Activated T-cell treated with anti-CD3 and anti-CD28 coated beads, Interleukin-2, amount 50 U/mL, for 48 hours (primary cell): ENCODE measurements at places on chromosomes 5 and 9.

- no peak for DNase-seq
Observed at GRCh38 chr9:78316166-78316892, 19.4 kb downstream of the PSAT1 start.

DNA sequence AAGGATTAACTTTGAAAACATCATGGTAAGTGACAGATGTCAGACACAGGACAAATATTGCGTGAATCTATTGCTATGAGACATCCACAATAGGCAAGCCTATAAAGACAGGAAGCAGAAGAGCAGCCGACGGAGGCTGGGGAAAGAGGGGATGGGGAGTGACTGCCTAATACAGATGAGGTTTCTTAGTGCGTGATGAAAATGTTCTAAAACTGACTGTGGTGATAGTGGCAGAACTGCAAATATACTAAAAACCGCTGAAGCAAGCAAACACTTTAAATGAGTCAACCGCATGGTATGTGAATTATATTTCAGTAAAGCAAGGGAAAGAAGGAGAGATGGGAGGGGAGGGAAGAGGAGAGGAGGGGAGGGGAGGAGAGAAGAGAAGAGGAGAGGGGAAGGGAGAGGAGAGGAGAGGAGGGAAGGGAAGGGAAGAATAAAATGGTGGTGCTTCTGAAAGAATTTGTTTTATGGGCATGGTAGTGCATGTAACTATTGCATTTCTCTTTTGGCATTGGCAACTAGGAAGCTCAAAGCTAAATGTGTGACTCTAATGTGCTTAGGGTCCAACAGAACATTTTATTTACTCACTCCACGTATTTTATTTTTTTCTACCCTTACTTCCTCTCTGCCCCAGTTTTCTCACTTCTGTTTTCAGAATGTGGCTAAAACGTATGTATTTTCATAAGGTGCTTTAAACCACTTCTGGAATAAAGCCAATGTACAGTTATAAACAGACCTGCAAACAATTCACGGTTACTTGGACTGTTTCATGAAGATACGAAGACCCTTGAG is 21.3 kb downstream of the AKNA start:
- DNase-seq, result no peak

GRCh38 chr9:3809724-3810123 is 283.9 kb upstream of the RFX3 start:
- DNase-seq, result no peak

DNA sequence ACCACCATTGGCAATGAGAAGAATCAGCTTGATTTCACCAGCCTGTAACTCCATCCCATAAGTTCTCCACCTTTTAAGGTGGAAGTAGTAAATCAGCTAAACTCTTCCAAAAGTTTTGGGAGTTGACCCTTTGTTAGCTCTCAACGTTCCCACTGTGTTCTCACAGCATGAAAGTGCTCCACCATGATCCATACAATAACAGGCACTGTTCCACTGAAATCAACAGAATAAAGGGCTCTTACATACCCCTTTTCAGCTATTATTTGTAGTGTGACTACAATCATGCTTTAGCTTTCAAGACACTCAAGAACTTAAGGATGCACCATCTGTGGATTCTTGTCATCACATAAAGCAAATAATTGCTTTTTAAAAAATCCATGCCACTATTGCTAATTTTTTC is 81.6 kb downstream of the PPP2R2B start:
- DNase-seq, result no peak

- no peak for DNase-seq
Observed at GRCh38 chr9:121297389-121297788, 29.4 kb downstream of the GSN start.

DNA sequence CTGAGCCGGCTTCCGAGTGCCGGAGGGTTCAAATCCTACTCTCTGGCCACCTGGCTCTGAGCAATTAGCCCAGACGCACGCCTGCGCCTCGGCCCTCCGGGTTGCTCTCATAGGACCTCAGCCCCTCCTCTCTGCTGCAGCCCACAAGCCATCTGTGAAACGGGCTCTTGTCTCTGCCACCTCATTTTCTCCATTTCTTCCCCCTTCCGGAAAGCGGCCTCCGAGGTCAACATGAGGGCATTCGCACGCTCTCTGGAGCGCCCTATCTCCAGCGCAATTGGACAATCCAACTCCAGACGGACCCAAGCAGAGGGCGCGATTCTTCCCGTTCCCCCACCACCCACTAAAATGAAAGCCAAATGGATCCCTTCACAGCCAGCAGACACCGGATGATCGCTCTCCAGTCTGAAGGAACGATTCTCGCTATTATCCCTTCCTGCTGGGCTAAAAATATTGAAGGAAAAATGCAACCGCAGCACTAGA is 41.5 kb downstream of the VAV2 start:
- DNase-seq, result no peak

- DNase-seq, result no peak
Observed at GRCh38 chr5:38559428-38559827, 3.0 kb upstream of the LIFR start.

DNA sequence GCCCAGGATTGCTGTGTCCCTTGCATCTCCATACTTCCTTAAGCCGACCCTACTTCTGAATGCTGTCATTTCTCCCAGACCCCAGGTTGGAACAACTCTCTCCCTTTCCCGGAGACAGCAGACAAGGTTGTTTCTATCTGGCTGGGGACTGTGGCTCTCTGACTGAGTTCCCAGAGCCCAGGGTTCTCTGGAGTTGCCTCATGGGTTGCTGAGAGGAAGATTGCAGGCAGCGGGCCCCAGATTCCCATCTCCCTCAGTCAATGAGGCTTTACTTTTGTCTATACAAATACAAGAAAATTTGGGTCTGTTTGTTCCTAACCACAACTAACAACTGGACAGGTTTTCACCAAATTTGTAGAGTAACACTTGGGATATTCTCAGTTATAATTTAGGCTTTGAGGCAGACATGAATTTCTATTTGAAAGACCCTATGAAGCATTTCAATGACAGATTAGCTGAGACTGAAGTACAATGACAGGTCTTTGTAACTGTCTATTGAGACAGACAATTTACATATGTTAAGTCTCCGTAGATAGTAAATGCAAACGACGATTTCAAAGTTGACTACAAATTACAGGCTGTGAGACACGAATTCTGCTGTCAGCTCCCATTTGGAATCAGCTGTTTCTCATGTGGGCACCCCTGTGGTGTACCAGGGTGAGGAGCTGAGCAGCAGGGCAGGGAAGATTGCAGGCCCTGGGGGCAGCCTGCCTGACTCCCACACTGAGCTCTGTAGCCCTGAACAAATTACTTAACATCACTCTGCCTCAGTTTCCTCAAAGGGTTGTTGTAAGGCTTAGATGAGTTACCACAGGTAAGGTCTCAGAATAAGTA is 107.5 kb downstream of the ATP10B start:
- DNase-seq, result no peak

GRCh38 chr9:99820685-99821395 is 845 bp upstream of the NR4A3 start:
- peak; percentile 73 for DNase-seq

DNA sequence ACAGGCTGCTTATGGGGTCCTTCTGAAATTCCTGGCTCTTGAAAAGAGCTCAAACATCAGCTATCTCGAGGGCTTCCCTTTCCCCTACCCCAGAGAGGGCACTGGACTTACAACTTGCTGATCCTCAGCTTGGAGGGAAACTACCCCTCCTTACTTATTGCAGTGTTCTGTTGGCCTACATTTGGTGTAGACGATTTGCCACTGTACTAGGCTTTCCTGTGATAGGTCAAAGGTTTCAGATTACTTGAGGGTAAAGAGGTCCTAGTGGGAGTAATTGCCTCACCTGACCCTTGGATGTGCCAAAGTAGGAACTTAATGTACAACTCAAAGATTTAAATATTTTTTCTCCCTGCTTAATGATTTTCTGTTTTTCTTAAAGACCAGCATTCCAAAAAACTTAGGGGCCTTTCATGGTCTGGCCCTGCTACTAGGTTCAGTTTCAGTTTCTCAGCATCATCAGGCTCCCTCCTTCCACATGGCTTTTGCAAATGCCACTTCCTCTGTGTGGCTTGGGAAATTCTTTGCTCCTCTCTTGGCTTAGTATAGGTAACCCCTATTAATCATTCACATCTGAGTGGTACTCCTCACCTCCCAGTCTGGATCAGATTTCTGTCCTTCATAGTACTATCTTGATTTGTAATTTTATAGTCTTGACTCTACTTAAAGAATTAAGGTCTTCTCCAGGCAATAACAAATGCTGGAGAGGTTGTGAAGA is 32.4 kb downstream of the CYSTM1 start:
- no peak for DNase-seq

GRCh38 chr9:27421577-27421976 is 102.5 kb upstream of the IFNK start:
- DNase-seq, result no peak

GRCh38 chr5:116046261-116046660 is 14.0 kb downstream of the ARL14EPL start:
- DNase-seq, result no peak

GRCh38 chr9:35852267-35852815 is 17.9 kb downstream of the OR13J1 start:
- DNase-seq, result no peak

- DNase-seq, result no peak
Observed at GRCh38 chr5:37626266-37626665, 213.6 kb downstream of the GDNF start.

DNA sequence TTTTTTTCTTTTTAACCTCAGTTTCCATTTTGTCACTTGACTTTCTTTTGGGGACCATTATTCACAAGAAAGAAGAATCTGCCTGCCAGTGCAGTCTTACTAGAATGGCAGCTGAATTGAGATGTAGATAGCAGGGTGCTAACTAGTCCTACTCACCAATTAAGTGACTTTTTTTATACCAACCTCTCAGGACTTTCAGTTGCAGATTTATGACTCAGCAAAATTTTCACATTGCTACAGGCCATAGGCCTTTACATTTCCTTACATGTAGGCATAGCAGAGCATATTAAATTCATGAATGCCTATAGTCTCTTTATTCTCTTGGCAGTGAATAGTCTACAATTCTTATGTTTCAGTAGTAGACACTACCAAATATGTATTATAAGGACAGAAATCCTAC is 54.0 kb upstream of the FKTN start:
- no peak for DNase-seq

DNA sequence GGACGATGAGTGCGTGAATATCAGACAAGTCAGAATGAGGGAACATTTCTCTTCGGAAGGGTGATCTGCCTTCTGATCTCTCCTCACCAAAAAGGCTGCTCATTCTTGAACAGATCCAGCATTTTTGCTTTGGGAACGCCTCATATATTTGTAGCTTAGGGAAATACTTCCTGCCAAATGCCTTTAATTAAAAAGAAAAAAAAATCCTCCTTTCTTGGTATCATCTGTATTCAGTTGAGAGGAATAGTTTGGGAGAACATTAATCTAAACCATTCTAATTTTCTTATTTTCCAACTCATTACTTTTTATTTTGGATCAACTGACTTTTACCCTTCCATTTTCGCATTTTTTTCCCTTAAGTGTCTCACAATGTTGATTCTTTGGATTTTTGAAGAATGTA is 163.4 kb downstream of the SNX18 start:
- no peak for DNase-seq

DNA sequence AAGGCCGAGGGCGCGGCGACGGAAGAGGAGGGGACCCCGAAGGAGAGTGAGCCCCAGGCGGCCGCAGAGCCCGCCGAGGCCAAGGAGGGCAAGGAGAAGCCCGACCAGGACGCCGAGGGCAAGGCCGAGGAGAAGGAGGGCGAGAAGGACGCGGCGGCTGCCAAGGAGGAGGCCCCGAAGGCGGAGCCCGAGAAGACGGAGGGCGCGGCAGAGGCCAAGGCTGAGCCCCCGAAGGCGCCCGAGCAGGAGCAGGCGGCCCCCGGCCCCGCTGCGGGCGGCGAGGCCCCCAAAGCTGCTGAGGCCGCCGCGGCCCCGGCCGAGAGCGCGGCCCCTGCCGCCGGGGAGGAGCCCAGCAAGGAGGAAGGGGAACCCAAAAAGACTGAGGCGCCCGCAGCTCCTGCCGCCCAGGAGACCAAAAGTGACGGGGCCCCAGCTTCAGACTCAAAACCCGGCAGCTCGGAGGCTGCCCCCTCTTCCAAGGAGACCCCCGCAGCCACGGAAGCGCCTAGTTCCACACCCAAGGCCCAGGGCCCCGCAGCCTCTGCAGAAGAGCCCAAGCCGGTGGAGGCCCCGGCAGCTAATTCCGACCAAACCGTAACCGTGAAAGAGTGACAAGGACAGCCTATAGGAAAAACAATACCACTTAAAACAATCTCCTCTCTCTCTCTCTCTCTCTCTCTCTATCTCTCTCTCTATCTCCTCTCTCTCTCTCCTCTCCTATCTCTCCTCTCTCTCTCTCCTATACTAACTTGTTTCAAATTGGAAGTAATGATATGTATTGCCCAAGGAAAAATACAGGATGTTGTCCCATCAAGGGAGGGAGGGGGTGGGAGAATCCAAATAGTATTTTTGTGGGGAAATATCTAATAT is 58.1 kb downstream of the BASP1 start:
- no peak for DNase-seq

DNA sequence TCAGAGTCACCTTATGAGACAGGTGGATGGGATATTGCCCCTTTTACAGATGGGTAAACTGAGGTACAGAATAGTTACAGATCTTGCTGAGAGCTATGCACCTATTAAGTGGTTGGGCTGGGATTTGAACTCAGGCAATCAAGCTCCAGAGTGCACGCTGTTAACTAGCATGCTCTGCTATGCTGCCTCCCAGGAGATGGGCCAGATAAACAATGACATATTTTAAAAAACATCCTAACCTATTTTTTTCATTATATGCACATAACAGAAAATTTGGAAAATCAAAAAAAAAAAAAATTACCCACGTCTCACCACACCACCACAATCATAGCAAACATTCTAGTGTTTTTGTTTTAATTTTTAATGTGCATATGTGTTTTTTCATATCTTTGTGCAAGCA is 123.4 kb upstream of the STC2 start:
- DNase-seq, result no peak

GRCh38 chr5:30195036-30195435 is 998.5 kb upstream of the CDH6 start:
- no peak for DNase-seq

DNA sequence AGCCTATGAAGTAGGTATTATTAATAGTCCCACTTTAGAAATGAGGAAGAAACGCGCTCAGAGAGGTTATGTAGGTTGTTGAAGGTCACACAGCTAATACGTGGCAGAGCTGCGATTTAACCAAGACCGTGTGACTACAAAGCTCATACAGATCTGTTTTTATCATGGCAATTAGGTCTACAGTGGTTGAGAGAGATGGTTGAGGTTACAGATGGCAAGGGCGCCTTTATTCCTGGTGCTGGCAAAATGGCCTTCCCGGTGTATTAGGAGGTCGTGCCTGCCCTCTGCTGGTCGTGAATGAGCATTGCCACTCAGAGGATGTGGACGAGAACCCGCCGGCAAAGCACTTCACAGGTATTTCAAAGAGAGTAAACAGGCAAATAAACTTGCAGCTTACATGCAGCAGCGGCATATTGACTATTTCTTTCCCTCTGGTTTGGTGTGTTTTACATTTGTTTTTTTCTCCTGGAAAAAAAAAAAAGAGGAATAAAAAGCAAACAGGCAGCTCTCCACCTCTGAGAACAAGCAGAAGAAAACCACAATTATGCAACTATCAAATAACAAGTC is 65.3 kb upstream of the EGFLAM start:
- peak; percentile 72 for DNase-seq

DNA sequence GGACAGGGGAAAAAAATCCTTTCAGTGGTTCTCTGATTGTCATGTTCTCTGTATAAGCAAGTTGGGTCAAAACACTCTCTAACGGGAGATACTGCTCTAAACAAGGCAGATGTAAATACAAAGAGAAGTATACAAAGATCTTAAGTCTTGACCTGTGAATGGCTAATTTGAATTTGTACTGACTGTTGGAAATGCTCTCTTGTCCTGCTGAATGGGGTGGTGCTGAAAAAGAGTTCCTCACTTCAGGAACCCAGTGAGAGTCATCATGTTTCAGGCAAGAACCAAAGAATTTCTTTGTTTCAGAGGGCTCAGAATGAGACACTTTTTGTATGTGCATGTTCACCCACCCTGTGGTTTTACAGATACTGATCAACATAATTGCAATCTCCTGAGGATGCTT is 461.0 kb downstream of the NR2F1-AS1 start:
- no peak for DNase-seq
